Activated CD4-positive, alpha-beta memory T cell treated with anti-CD3 and anti-CD28 coated beads for 36 hours (primary cell): ENCODE measurements at places on chromosomes 5 and 9. TPM values are rescaled to one million over a fixed set of nuclear protein-coding genes. Genes with fewer than 3 reads are reported as not detected.

The IL3 gene
- total RNA-seq: 23.1 TPM

The CCDC152 gene
- 6.2 TPM for total RNA-seq

The FBLL1 gene
- 0.15 TPM for total RNA-seq

The DCANP1 gene
- not detected for total RNA-seq

The MFAP3 gene
- total RNA-seq: 10.0 TPM

The LIX1 gene
- not detected for total RNA-seq

The CLTB gene
- total RNA-seq: 51.5 TPM

The CYLC2 gene
- not detected for total RNA-seq

The TMEM171 gene
- total RNA-seq: not detected

The MARCOL gene
- not detected for total RNA-seq

The FAM151B gene
- 0.27 TPM for total RNA-seq

The HTR4 gene
- total RNA-seq: not detected

The C9orf85 gene
- 7.5 TPM for total RNA-seq

The KCNV2 gene
- not detected for total RNA-seq

The CCDC183 gene
- total RNA-seq: 0.21 TPM

The IL17B gene
- not detected for total RNA-seq

The SHOC1 gene
- not detected for total RNA-seq

The PIP5K1B gene
- 1.6 TPM for total RNA-seq

The FRRS1L gene
- not detected for total RNA-seq

The PTBP3 gene
- 87.2 TPM for total RNA-seq

The TMC1 gene
- not detected for total RNA-seq

The TRIO gene
- total RNA-seq: 6.0 TPM

The LTC4S gene
- 0.48 TPM for total RNA-seq

The PSIP1 gene
- total RNA-seq: 134 TPM

The UAP1L1 gene
- 6.7 TPM for total RNA-seq

The PCDHGB2 gene
- total RNA-seq: 0.10 TPM

The HAPLN1 gene
- not detected for total RNA-seq

The MEIKIN gene
- total RNA-seq: 0.93 TPM

The IL9 gene
- total RNA-seq: 136 TPM

The MAT2B gene
- 114 TPM for total RNA-seq

The CSF1R gene
- total RNA-seq: 0.78 TPM

The MPDZ gene
- not detected for total RNA-seq

The ANKRD31 gene
- 0.33 TPM for total RNA-seq
